ENCODE measurements at places on chromosomes 5 and 9.

- peaks cover 15% of the 10 kb centered on the region for H3K27me3 ChIP-seq
- no peaks in the 10 kb centered on the region for H3K36me3 ChIP-seq
- peaks cover 20% of the 10 kb centered on the region for H3K4me1 ChIP-seq
- no peak for DNase-seq
- no peak overlapping the region for H3K27ac ChIP-seq
- peak overlapping the region; percentile 41 for H3K4me3 ChIP-seq
These were observed 168.2 kb downstream of the DAB2IP start for GRCh38 chr9:121819428-121820231.

- peaks cover 6% of the 10 kb centered on the region for H3K4me1 ChIP-seq
- H3K27ac ChIP-seq, result no peak overlapping the region
- DNase-seq, result no peak
- no peak overlapping the region for H3K4me3 ChIP-seq
- no peaks in the 10 kb centered on the region for H3K36me3 ChIP-seq
- H3K27me3 ChIP-seq, result no peaks in the 10 kb centered on the region
These were observed 42.1 kb downstream of the RFK start for GRCh38 chr9:76352026-76352620.

- H3K36me3 ChIP-seq, result peaks cover 3% of the 10 kb centered on the region
- no peak for DNase-seq
- H3K4me1 ChIP-seq, result peaks cover 11% of the 10 kb centered on the region
These were observed 603.0 kb downstream of the NR2F1-AS1 start for GRCh38 chr5:92977846-92978540.

- no peak for DNase-seq
- H3K27me3 ChIP-seq, result no peaks in the 10 kb centered on the region
- no peaks in the 10 kb centered on the region for H3K4me1 ChIP-seq
- H3K4me3 ChIP-seq, result no peak overlapping the region
These were observed 129.6 kb downstream of the EPB41L4A start for GRCh38 chr5:112289465-112289864.

- DNase-seq, result no peak
- no peaks in the 10 kb centered on the region for H3K36me3 ChIP-seq
- H3K4me3 ChIP-seq, result no peak overlapping the region
These were observed 33.6 kb upstream of the LARP1 start for GRCh38 chr5:154721481-154722058.

- H3K27ac ChIP-seq, result no peak overlapping the region
- DNase-seq, result no peak
- H3K27me3 ChIP-seq, result peaks cover 15% of the 10 kb centered on the region
- H3K36me3 ChIP-seq, result no peaks in the 10 kb centered on the region
- peak overlapping the region; percentile 72 for H3K4me3 ChIP-seq
These were observed 655 bp downstream of the TOR4A start for GRCh38 chr9:137278061-137278701.

DNA sequence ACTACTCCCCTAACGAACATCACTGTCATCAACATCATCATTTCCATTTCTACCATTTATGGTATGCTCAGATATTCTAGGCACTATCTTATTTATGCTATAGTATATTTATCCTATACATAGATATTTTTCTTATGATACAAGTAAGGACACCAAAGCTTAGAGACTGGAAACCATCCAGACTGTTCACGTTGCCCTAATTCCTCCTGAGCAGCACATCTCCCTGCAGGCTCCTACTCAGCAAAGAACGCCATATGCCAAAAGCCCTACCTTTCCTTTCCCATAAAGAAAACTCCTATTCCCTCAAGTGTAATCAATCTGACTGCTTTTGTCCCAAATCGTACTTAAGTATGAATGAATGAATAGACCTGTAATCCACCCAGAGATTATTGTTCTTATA is 247.0 kb downstream of the PRELID2 start:
- peaks cover 30% of the 10 kb centered on the region for H3K4me1 ChIP-seq
- H3K27ac ChIP-seq, result peak overlapping the region; percentile 17

DNA sequence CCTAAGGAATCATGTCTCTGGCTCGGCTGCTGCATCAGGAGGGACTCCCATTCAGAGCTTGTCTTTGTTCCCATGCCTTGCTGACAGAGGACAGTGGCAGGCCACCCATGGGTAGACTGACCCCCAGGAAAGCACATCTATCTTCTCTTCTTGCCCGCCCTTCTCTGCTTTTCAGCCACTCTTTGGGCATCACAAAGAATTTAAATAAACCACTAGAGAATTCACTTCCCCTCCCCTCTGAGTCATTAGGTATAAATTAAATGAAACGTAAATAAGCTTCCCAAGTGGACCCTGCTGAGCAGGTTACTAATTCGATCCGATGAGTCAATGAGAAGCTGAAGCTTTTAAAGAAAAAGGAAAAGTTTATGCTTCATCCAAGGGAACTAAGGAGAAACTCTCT is 97.0 kb downstream of the DRD1 start:
- peaks cover 28% of the 10 kb centered on the region for H3K27me3 ChIP-seq
- no peak overlapping the region for H3K27ac ChIP-seq
- no peaks in the 10 kb centered on the region for H3K36me3 ChIP-seq
- H3K4me1 ChIP-seq, result peaks cover 3% of the 10 kb centered on the region
- no peak for DNase-seq
